ENCODE measurements at places on chromosomes 5 and 9.

DNA sequence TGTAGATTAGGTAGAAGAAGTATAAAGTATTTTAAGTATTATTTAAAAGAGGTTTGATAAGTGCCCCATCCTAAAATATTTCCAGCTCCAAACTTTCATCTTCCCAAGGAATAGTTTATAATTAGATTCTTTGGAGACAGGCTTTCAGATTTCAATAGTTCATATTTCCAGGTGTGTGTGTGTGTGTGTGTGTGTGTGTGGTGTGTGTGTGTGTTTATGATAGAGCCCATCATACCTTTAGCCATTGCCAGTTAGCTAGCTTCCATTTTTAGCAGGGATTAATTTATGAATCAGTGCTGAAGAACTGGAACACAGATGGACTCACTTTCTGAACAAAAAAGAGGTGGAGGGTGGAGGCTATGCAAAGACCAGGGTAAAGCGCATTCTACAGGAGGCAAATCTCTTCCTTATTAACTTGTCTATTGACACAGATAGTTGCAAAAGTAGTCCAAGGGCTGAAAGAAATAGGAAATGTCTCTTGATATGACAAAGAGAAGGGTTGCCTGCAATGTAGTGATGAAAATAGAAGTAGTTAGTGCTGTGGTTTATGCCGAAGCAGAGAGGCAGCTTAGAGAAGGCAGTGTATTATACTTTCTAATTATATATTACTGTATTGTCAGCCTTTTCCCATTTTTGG is 301.1 kb downstream of the MAN2A1 start:
- no peaks in the 10 kb centered on the region for H3K36me3 ChIP-seq
- H3K27me3 ChIP-seq, result no peaks in the 10 kb centered on the region
- H3K27ac ChIP-seq, result no peak overlapping the region
- DNase-seq, result no peak

DNA sequence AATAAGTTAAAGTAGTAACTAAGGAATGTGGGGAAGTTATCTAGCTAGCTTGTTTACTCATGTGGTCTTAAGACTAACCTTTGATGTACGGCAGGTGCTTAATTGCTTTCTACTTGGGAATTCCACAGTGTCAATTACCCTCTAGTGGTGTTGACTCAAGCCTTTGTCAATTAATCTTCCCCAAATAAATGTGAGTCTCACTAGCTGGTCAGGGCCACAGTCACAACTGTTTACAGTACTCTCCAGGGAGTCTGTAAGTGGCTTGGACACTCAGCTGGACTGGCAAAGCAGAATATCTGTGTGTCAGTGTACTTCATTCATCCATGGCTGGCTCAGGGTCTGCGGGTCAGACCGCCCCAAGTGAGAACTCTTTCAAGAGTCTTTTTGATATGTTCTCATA is 30.8 kb downstream of the SMIM3 start:
- H3K27ac ChIP-seq, result no peak overlapping the region
- no peaks in the 10 kb centered on the region for H3K36me3 ChIP-seq
- no peaks in the 10 kb centered on the region for H3K27me3 ChIP-seq
- H3K4me3 ChIP-seq, result no peak overlapping the region
- no peaks in the 10 kb centered on the region for H3K4me1 ChIP-seq

- no peak overlapping the region for H3K4me3 ChIP-seq
- H3K27ac ChIP-seq, result no peak overlapping the region
- DNase-seq, result no peak
- H3K36me3 ChIP-seq, result no peaks in the 10 kb centered on the region
- H3K27me3 ChIP-seq, result no peaks in the 10 kb centered on the region
- H3K4me1 ChIP-seq, result no peaks in the 10 kb centered on the region
Measured at GRCh38 chr5:151906246-151906645, 18.4 kb downstream of the GLRA1 start.

GRCh38 chr5:9544502-9545135 is 1.3 kb downstream of the SEMA5A start:
- no peaks in the 10 kb centered on the region for H3K36me3 ChIP-seq
- peaks cover 57% of the 10 kb centered on the region for H3K4me1 ChIP-seq
- peak; percentile 92 for DNase-seq
- H3K27ac ChIP-seq, result peak overlapping the region; percentile 78

GRCh38 chr5:112339761-112340160 is 79.3 kb downstream of the EPB41L4A start:
- no peak overlapping the region for H3K4me3 ChIP-seq

DNA sequence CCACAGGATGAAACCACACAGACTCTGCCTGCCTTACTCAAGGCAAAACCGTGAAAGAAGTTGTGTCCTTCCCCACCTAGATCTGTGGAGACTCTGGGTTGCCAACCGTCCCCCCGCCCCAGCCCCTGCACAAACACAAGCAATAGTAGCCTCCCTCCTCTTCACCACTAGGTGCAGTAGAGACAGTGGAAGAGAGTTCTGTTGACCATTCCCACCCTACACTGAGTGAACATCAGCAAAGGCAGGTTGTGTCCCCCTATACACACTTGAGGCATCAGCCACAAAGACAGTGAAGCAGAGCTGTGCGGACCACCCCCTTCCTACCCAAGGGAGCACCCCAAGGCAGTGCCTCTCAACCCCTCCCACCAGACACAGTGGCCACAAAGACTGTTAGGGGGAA is 223.7 kb upstream of the NFIL3 start:
- no peaks in the 10 kb centered on the region for H3K27me3 ChIP-seq
- H3K4me1 ChIP-seq, result no peaks in the 10 kb centered on the region
- H3K36me3 ChIP-seq, result no peaks in the 10 kb centered on the region

DNA sequence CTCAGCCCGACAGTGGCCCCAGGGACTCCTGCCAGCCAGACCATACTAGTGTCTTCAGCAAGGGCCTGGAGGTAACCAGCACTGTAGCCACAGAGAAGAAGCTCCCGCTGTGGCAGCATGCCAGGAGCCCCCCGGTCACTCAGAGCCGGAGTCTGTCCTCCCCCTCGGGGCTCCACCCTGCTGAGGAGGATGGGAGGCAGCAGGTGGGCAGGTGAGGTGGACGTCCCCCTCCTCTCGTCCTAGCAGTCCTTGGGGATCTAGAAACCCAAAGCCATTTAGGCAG is 28.0 kb upstream of the LRRC14B start:
- peaks cover 12% of the 10 kb centered on the region for H3K27me3 ChIP-seq
- H3K36me3 ChIP-seq, result no peaks in the 10 kb centered on the region
- no peak overlapping the region for H3K4me3 ChIP-seq
- H3K27ac ChIP-seq, result no peak overlapping the region
- peaks cover 2% of the 10 kb centered on the region for H3K4me1 ChIP-seq

DNA sequence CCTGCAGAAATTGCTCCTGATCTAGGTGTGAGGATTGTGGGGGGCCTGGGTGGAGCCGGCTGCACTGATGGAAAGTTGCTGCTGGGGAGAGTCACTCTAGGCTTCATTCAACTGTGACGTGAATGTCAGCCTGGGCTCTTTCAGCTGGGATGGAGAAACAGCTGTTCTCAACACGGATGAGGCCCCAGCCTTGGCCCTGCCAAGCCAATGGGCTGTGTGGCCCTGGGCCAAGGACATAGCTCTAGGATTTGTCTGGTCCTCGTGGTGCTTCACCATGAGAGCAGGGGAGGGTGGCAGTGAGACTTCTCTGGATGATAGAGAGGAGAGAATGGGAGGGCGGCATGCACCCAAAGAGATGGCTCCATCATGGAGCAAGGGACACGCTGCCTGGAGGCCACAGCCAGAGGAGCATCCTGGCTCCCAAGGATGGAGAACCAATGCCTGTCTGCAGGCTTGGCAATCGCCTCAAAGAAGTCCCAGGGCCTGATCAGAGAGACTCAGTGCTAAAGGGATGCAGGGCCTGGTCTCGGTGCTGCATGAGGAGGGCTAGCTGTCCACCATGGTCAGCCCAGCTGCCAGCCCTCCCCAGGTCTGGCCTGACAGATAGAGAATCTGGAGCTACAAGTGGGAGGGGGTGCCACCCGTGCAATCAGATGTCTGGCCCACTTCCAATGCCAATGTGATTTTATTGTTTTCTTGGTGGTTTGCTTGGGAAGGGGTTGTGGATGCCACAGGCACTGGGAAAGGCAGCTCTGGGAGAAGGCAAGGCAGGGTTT is 141.0 kb downstream of the GADD45G start:
- no peak overlapping the region for H3K4me3 ChIP-seq
- no peaks in the 10 kb centered on the region for H3K27me3 ChIP-seq
- no peak overlapping the region for H3K27ac ChIP-seq
- DNase-seq, result no peak
- H3K4me1 ChIP-seq, result peaks cover 2% of the 10 kb centered on the region

DNA sequence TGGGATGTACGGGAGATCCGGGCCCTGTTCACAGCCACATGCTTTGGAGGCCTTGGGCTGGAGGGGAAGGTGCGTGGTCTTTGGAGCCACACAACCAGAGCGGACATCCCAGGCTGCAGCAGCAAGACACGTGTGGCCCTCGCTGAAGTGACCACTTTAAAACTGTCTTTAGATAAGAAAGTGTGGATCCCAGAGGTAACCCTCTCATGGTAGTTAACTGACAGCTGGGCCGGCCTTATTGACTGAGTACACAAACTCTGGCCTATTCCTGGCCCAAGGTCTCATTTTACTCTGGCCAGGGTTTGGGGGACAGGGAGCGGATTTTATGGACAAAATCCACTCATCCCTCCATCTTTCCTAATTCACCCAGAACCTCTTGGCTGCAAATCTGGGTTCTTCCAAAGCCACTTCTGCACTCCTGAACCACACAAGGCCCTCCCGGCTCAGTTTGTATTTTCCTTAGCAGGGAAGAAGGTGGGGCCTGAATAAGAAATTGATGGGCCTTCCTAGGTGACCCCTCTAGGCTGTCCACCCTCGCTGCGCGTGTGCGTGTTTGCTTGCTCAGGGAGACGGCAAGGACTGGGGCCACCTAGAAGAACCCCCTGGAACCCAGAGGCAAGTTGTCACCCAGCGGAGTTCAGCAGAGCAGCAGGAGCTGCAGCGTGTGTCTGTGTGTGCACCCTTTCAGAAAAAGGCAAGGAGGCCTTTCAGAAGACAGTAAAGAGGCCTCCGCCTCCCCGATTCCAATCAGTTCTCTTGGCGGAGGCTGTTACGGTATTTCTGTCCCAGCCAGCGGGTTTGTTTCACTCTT is 73.3 kb upstream of the ORM1 start:
- DNase-seq, result no peak
- H3K27me3 ChIP-seq, result no peaks in the 10 kb centered on the region
- H3K4me1 ChIP-seq, result peaks cover 4% of the 10 kb centered on the region
- H3K27ac ChIP-seq, result peak overlapping the region; percentile 63
- H3K36me3 ChIP-seq, result no peaks in the 10 kb centered on the region

GRCh38 chr9:5920860-5921328 is 30.2 kb downstream of the MLANA start:
- no peak for DNase-seq
- H3K4me3 ChIP-seq, result no peak overlapping the region
- H3K27me3 ChIP-seq, result no peaks in the 10 kb centered on the region
- H3K4me1 ChIP-seq, result no peaks in the 10 kb centered on the region

GRCh38 chr5:82992646-82993045 is 84.5 kb downstream of the TMEM167A start:
- no peaks in the 10 kb centered on the region for H3K36me3 ChIP-seq
- H3K4me1 ChIP-seq, result no peaks in the 10 kb centered on the region
- H3K27me3 ChIP-seq, result no peaks in the 10 kb centered on the region
- DNase-seq, result no peak
- H3K27ac ChIP-seq, result no peak overlapping the region

DNA sequence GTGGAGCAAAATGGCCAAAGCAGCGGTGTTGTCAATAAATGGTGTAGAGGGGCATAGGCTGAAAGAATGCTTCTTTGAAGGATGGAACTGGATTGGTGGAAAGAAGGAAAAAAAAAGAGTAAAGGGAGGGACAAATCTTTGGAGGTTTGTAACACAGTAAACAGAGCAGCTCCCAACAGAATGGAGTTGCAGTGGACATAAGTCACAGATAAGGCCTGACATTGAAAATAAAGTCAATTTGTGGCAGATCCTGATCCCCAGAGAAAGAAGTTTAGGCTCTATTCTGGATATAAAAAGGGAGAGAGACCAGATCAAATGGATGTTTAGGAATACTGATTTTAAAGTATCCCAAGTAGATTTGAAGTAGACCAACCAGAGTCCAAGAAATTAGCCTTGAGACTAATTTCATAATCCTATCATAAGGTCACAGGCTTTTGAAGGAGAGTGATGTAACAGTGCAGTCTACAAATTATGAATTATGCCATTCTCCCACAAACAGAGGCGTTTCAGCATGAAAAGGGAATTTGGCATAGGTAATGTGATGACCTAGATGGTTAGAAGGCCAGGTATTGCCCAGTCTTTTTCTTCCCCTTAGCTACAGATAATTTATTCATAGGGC is 8.9 kb downstream of the ALDH1A1 start:
- H3K27me3 ChIP-seq, result no peaks in the 10 kb centered on the region
- H3K36me3 ChIP-seq, result no peaks in the 10 kb centered on the region
- no peak for DNase-seq
- peak overlapping the region; percentile 13 for H3K27ac ChIP-seq

DNA sequence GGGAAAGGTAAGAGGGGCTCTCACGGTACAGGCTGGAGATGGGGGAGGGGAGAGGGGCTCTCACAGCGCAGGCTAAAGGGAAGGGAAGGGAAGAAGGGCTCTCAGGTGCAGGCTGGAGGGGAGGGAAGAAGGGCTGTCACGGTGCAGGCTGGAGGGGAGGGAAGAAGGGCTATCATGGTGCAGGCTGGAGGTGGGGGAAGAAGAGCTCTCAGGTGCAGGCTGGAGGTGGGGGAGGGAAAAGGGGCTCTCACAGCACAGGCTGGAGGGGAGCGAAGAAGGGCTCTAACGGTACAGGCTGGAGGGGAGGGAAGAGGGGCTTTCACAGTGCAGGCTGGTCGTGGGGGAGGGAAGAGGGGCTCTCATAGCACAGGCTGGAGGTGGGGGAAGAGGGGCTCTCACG is 4.6 kb downstream of the SLC6A18 start:
- no peak for DNase-seq
- no peak overlapping the region for H3K27ac ChIP-seq
- H3K27me3 ChIP-seq, result no peaks in the 10 kb centered on the region

- no peak overlapping the region for H3K4me3 ChIP-seq
- no peaks in the 10 kb centered on the region for H3K4me1 ChIP-seq
- H3K27ac ChIP-seq, result no peak overlapping the region
- DNase-seq, result no peak
- no peaks in the 10 kb centered on the region for H3K36me3 ChIP-seq
Measured at GRCh38 chr5:77321793-77322394, 111.4 kb downstream of the PDE8B start.

DNA sequence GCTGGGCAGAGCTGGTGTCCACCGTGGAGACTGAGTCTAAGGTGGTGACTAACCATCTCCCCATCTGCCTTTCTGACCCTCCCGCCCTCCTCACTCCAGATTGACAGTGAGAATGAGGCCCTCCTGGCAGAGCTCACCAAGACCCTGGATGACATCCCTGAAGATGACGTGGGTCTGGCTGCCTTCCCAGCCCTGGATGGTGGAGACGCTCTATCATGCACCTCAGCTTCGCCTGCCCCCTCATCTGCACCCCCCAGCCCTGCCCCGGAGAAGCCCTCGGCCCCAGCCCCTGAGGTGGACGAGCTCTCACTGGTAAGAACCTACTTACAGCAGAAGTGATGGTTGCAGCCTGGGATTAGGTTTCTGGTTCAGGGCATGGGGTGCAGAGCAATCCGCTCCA is 96.5 kb downstream of the PPARGC1B start:
- peak; percentile 79 for DNase-seq
- H3K4me1 ChIP-seq, result peaks cover 79% of the 10 kb centered on the region
- peaks cover 16% of the 10 kb centered on the region for H3K36me3 ChIP-seq
- peak overlapping the region; percentile 80 for H3K27ac ChIP-seq

Measured in heart left ventricle (tissue), 16 donors.